ENCODE measurements at places on chromosomes 7 and 10.

DNA sequence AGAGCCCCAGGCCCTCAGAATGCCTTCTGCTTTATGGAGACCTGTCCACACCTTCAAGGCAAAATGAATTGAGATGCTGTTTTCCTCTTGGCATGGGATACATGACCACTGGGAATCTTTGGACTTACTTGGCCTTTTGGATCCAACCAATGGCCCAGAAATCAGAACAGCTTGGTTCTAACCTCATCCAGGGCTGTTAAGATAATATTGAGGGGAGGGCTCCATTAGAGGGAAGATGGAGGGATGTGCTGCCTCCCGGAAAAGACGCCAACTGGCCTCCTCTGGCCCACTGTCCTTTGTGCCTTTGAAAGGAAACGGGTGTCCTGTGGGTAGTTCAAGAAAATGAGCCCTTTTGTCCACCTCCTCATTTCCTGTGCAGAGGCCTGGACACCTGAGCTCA, 530.9 kb downstream of the KCNMA1 start:
- no peak for DNase-seq

GRCh38 chr10:36451391-36451970, 673.9 kb upstream of the ANKRD30A start:
- DNase-seq, result no peak

DNA sequence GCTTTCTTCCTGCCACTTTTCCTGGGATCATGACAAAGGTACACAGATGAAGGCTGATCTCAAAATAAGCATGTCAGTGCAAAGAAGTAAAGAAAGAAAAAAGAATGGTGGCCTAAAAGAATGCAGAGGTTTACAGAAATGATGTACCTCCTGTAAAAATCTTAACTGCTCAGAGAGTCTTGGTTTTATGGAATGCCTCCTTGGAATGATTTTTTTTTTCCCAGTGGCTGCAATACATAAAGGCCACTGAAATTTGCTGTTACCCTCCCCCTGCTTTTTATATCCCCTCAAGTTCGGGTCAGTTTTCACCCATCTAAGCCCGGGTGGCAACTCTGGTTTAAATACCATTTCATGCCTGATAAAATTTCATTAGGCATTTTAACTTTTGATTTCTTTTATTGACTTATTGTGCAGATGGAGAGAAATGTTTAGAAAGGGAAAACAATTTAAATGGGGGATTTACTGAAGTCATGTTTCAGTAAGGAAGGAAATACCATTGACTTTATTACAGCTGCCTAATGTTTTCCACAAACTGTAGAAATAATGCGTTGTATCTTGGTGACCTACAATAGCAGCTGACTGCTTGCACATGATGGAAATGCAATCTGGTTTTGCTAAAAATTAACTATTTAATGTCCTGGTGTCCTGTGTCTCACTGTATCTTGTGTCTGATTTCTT, 102.5 kb downstream of the SAMD9 start:
- DNase-seq, result peak; percentile 86

DNA sequence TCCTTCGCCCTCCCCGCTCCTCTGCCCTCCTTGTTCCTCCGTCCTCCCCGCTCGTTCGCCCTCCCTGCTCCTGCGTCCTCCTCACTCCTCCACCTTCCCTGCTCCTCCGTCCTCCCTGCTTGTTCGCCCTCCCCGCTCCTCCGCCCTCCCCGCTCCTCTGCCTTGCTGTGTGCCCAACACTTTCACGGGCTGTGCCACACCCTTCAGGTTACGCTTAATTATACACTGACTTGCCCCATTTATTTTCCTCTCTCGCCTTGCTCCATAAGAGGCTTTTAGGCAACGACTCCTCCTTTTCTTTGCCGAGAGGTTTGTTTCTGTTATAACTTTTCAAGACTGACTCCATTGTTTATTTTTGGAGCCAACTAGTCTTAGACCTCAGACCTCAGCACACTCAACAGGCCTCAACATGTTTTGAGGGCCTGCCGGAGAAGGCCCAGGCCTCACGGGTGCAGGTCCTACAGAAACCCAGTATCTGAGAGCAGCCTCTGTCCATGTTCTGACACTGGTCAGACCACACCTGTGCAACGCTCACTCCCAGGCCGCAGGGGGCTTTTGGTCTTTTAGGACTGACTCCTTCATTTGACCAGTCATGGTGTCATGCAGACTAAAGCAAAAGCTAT, 18.2 kb upstream of the PRKAG2 start:
- DNase-seq, result no peak

DNA sequence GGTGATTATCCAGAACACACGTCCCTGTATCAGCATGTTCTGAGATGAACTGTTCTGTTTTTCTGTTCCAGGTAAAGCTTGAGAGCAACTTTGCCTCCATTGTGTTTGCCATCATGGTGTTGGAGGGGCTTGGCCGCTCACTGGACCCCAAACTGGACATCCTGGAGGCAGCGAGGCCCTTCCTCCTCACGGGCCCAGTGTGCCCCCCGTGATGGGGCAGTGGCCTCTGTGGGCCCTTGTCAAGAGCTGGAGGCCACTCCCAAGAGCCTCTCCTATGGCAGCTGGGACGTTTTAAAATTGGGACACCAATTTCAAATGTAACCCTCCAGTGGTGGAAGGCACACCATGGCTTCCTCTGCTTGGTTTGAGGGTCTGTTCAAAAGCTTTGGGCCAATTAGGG, 1.9 kb upstream of the NDUFB2 start:
- no peak for DNase-seq

GRCh38 chr7:95432606-95433005, 2.2 kb downstream of the PON2 start:
- no peak for DNase-seq

- DNase-seq, result peak; percentile 18
Observed at GRCh38 chr7:37211097-37211880, 237.4 kb downstream of the ELMO1 start.

- DNase-seq, result peak; percentile 87
Observed at GRCh38 chr10:133292919-133293809, 15.5 kb downstream of the TUBGCP2 start.

DNA sequence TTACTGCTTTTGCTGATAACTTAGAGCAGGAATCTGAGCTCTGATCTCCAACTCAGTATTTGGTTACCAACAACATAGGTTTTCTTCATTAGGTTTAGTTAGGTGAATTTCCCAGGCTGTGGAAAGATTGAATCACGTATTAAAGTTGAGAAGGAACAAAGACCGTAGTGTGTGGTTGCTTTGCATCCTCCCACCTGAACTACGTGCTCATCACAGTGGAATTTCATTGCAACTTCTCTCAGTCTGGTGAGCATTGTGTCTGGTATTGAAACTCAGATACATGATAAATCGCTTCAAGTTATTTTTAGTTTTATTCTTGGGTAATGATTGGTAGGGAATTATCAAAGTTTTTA, 139.4 kb upstream of the AKR1E2 start:
- peak; percentile 66 for DNase-seq

GRCh38 chr7:140316165-140316661, 82.1 kb downstream of the SLC37A3 start:
- peak; percentile 73 for DNase-seq

DNA sequence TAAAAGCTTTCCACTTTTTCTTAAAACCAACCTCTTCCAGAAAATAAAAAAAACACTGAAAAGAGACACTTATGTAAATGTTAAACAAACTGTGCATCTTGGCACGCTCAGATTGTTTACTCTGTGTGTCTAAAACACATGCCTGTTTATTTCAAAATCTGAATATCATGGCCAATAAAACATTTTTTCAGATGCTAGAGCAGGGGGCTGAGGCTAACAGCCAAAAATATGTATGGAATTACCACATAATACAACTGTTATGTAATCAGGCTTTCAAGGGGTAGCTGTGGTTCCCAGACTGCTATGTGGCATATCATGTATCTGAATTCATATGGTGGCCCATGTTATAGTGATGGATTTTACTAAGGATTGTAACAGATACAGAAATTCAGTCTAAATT, 130.4 kb downstream of the HIBADH start:
- DNase-seq, result no peak

- no peak for DNase-seq
Observed at GRCh38 chr10:130259380-130259779, 123.2 kb downstream of the GLRX3 start.

- DNase-seq, result no peak
Observed at GRCh38 chr10:116270771-116271592, 2.0 kb downstream of the GFRA1 start.

- DNase-seq, result no peak
Observed at GRCh38 chr7:137564677-137565076, 221.1 kb upstream of the PTN start.

GRCh38 chr10:117537904-117538524, 4.5 kb upstream of the EMX2 start:
- no peak for DNase-seq

DNA sequence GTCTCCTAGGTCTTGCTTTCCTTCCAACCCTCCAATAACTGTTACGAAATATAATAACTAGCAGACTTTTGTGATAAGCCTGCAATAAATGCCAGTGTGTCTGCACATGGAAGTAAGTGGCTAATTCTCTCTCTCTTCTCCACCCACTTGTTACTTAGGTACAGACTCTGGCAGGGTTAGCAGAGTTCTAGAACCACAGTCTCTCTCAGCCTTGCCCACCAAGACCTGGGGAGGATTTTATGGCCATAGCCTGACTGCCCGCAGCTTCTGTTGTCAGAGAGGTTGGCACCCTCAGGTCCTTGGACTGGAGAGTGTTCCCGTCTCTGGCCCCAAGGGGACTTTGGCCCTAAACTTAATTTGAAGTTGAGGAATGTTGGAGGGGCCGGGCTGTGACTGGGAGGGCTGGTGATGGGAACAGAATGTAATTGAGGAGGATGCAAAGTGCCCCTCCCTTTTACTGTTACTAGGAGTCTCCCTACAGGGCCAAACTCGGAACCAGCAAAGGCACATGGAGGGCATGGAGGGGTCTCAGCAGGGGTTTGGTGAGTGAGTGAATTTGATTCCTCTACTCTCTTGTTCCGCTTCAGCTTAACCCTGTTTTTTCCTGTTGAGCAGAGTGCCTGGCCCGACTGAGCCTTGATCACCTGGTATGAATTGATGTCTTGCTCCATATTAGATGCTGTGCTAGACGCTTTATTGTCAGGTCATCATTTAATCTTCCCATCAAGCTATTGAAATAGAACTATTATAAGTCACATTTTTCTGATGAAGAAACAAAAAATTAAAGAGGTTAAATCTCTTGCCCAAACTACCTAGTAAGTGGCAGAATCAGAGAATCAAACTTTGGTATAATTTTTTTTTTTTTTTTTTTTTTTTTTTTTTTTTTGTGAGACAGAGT, 37.0 kb upstream of the LCOR start:
- no peak for DNase-seq

GRCh38 chr10:118405928-118406327, 63.8 kb upstream of the FAM204A start:
- DNase-seq, result no peak

DNA sequence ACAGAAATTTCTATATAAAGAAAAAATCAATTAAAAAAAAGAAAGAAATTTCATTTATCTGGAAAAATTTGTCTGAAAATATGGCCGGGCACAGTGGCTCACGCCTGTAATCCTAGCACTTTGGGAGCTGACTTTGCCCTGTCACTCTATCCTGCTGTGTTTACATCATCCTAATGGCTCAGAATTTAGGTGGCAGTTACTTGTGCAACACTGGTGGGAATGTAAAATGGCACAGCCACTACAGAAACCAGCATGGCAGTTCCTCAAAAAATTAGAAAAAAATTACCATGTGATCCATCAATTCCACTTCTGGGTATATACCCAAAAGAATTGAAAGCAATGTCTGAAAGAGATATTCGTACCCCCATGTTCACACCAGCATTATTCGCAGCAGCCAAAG, 405.2 kb upstream of the AUTS2 start:
- DNase-seq, result no peak

GRCh38 chr10:116076621-116077020, 196.4 kb downstream of the GFRA1 start:
- DNase-seq, result no peak

DNA sequence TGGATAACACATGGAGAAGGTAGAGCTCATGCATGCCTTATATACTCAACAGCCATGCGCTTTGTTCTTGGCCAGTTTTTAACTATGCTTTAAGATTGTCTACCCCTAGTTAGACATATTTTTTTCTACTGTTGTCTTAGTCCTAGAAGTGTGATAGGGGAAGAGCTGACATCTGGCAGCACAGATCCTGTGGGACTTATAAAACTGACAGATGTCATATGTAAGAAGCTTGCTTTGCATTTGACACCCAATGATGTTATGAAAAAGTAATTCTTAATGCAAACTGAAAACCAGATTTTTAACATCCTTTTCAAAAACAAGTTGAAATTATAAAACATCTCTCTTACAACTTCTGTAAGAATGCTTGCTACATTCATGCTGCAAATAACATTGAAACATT, 715.9 kb upstream of the LRRN3 start:
- no peak for DNase-seq

GRCh38 chr7:95899919-95900513, 127.7 kb downstream of the DYNC1I1 start:
- no peak for DNase-seq

DNA sequence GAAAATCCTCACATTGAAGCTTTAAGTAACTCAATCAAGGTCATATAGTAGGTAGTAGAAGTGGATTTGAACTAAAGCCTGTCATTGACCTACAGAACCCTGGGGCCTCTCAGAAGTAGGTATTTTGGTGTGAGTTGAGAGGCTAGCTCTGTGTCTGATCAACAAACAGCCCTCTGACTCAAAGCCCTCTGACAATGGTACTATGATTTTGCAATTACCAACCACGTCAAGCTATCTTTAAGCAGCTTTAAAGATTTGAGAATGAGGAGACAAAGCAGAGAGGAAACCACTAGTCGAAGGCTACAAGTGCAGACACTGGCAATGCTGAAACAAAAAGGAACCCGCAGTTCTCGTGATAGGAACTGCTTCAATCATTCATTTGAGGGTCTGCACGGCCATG, 19.0 kb upstream of the PDE1C start:
- no peak for DNase-seq

- peak; percentile 49 for DNase-seq
Observed at GRCh38 chr7:108454674-108455550, 1.3 kb downstream of the NRCAM start.

GRCh38 chr7:132488634-132489302, 87.5 kb downstream of the PLXNA4 start:
- no peak for DNase-seq

DNA sequence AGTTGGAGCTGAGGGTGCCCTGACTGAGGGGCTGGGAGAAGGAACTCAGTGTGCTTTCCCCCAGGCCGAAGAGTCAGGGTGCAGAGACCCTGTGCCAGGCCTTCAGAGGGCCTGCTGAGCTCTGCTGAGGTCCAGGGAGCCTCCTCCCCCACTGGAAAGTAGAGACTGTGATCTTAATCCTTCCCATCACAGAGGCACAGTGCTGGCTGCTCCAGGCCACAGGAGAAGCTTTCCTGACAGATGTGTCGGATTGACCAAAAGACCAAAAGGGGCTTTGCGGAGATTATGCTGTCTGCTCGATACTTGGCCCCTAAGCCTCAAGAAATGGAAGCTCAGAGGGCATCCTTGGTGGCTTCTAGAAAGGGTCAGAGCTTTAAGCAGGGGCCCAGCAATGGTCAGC, 32.9 kb upstream of the BTRC start:
- no peak for DNase-seq

Data from LHCN-M2 (cell line).